ENCODE measurements at places on chromosomes 11 and 22.

DNA sequence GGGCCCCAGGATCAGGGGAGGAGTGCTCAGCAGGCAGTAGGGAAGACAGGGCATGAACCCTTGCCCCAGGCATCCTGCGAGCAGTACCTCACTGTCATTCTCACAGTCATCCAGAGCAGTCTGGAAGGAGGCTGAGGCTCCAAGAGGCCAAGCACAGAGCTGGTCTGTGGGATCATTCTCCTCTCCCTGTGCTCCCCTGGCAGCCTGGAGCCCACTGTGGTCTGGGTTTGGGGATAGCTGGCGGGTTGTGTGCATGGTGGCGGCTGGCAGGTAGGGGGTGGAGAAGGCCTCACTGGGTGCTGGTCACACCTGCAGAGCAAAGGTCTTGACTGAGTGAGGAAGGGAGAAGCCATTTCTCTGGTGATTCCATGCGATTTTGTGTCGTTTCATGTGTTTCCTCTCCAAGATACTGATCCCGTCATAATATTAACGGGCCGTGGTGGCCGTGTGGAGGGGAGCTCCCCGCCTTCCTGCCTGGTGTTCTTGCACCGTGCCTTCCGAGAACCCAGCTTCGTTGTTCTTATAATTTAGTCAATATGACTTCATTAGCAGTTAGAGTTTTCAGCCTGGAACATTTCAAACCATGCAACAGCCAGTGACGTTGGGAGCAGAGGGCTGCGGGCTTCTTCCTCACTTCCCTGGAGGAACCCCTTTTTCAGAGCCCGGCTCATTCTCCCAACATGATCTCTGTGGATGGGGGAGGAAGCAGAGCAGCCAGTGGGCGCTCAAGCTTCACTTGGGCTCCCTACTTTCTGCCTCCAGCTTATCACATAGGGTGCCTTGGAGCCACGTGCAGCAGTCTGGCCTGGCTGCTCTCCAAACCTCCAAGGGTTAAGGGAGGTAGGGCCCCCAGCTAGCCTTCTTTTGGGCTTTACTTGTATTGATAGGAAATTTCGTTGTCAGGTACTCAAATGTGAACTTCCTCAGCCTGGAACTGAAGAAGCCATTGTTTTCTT is 20.8 kb upstream of the ADORA2A start:
- DNase-seq, result no peak

GRCh38 chr22:29481265-29482000 is 1.4 kb downstream of the NEFH start:
- DNase-seq, result no peak

DNA sequence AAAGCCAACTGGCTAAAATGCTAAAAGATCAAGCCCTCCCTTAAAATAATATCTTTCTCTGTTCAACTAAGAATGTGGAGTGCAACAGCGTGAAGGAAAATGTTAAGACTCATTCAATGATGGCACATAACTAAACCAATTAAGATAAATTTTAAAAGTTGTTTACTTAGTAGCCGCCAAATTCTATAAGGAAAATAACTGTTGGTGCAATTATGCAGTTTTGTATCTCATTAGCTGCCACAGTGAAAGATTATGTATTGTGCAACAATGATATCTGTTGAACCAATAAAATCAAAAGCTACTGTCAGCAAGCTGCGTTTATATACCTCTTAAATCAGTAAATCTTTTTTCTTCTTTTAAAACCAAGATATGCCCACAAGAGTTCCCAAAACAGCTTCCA is 55.5 kb downstream of the SIK3 start:
- DNase-seq, result no peak

GRCh38 chr11:93017821-93018690 is 48.6 kb downstream of the MTNR1B start:
- DNase-seq, result no peak

DNA sequence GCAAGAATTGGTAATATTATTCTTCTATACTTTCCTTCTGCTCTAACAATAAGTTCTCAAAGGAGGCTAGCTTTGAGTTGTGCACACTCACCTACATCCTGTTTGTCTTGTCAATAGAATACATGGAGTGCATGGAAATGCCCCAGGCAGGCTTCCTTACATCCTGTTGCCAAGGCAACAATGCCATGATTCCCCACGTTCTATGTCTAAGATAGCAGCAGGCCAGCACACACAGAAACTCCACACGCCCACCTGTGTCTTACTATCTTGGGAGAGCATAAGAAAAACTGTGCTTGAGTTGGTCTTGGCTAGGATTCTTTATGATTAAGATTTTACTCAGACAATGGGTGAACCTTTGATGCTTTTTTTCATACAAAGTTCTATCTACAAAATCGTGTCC is 379.2 kb downstream of the AASDHPPT start:
- no peak for DNase-seq

GRCh38 chr11:81772166-81772565 is 961.5 kb downstream of the FAM181B start:
- DNase-seq, result no peak

DNA sequence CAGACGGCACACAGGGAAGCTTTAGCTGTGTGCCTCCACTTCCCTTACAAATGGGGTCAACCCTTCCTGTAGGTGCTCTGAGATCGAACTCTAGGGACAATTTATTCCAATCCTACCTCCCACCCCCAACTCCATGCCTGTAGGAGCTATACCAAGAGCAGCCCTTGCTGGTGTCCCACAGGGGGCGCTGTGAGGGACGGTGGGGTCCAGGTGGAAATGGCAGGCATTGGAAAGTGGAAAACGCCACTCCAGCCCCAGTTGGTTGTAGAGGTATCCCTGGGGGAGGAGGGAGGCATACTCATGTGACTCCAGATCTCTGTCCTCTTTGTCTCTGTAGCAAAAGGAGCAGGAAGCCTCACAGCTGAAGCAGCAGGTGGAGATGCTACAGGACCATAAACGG is 161.3 kb downstream of the MYO18B start:
- DNase-seq, result no peak

DNA sequence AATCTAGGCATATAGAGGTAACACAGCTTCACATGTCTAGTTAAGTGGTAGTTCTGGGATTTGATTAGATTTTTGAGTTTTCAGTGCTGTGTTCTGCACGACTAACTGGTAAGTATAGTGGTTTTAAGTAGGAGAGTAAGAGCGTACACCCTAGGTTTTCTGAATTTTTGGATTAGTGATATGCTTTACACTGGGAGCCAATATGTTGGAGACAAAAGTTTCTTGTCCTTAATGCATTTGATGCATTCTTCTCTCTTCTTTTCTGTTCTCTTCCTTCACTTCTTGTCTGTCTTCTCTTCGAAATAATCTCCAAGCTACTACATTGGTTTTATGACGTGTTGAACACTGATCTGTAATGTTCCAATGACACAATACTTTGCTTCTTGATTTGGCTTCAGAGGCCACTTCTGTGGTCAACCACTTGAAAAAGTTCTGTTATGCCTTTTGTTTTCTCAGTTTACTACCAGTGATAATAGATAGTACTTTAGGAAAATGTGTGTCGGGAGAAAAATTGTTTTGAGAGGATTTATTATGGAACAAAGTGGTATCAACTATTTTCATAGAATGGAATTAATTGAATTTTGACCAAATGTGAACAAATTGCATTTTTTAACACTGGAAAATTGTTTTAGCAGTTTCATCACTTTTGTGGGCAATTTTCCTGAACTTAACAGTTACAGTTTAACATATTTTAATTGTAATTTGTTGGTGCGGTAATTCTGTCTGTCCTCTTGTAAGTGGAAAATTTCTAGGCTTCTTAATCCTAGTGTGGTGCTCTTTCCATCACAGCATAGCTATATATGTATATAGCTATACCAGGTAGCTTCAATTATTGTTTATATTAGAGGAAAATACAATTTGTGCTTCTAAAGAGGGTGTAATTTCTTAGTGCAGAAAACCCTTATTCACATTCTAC is 2.6 kb downstream of the PDE3B start:
- DNase-seq, result no peak

DNA sequence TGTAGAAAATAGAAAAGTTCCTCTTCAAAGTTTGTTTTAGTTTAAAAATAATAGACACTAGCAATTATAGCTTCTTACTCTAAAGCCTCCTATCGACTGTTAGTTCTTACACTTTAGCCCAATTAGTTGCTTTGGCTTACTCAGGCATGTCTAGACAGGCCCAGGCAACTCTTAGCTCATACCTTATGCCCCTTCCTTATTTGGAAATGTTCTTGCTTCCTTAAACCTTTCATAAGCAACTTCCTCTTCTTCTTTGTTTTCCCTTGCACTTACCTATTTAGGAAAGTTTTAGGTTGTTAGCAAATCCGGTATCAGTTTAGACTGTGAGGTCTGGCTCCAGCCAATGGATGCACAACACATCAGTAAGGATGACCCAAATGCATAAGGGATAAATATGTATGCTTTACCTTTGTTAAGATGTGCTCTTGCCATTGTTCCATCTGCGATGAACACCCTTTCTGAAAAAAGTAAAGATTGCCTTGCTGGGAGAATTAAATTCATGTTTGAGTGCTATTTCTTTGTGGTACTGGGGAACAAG is 1277.5 kb upstream of the CNTN5 start:
- no peak for DNase-seq

- no peak for DNase-seq
Measured at GRCh38 chr11:118612378-118612777, 5.0 kb downstream of the PHLDB1 start.

- no peak for DNase-seq
Measured at GRCh38 chr11:44978961-44979331, 28.3 kb upstream of the TP53I11 start.

Measured in pancreas (tissue), 10 donors.